NCI-H1092 (cell line): ENCODE measurements at places on chromosomes 12 and 14.

DNA sequence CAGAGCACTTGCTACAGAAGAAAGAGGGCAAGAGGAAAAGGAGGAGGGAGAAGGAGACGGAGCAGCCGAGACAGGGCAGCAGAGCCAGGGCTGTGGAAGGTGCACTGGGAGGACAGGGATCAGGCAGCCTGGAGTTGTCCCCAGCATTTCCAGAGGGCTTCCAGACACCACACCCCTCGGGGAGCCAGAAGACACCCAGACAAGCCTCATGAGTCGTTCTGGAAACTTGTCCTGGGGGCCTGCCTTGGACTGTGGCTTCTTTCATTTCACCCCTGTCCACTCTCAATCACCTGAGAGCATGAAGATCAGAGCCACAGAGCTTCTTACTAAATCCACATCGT is 14.1 kb downstream of the CMKLR1 start:
- DNase-seq, result no peak

DNA sequence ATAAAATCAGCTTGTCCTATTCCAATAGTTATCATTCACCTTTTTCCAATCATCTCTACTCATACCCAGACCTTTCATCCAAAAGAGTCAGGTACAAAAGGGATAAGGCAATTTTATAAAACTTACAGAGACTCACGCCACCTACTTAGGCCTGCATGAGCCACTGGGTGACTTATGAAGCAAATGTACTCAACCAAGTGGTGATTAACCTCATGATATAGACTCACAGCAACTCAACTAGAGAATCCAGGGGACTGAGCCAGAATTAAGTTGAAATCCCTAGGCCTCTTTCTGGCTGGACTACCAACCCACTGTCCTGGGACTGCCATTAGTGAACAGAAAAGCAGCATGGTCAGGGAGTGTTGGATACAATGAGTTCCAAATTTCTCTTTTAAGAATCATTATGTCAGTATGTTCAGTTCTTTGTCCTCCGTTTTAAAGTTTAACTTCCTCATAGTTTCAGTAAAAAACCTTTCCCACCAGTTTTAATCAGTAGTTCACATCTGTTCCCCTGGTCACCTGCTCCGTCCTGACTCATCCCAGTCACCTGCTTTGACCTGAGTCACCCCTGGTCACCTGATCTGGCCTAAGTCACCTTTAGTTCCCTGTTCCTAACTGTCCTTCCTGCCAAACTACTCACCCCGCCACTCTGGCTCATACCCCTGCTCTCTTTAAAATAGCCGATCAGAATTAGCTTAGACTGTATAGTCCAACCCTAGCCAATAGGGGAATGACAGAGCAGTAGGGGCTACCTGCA is 36.8 kb downstream of the SPTSSA start:
- DNase-seq, result no peak

- no peak for DNase-seq
Observed at GRCh38 chr12:121637231-121637914, 11.0 kb downstream of the ORAI1 start.

DNA sequence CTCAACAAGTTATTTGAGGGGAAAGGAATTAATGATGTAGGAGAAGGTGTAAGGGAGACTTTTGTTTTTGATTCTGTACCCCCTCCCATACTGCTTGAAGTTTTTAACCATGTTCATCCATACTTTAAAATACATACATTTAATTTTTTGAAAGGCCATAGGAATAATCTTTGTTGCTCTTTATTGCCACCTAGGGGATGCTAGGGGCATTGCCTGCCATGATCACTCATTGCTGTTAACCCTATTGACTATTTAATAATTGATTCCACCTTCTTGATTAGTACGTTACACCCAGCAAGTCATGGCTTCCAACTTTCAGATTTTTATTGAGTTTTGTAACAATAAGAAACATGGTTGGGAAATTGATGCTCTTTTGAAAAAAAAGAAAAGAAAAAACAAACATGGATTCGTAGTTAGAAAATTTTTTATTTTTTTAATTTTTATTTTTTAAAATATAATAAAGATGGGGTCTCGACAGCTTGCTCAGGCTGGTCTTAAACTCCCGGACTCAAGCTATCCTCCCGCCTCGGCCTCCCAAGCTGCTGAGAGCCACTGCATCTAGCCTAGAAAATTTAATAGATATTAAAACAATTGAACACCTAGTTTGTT is 8.5 kb upstream of the PRKAB1 start:
- no peak for DNase-seq

GRCh38 chr12:98828802-98829600 is 183.9 kb downstream of the APAF1 start:
- no peak for DNase-seq
